ENCODE measurements at places on chromosomes 1 and 21. TPM values are rescaled to one million over a fixed set of nuclear protein-coding genes. Genes with fewer than 3 reads are reported as not detected.
A peak's percentile ranks its signal among the peaks of the same experiment; 100 is the strongest.

- H3K36me3 ChIP-seq: no peaks in the 10 kb centered on the region
- no peak for DNase-seq
- H3K4me1 ChIP-seq: no peaks in the 10 kb centered on the region
- no peak overlapping the region for H3K27ac ChIP-seq
- H3K4me3 ChIP-seq: no peak overlapping the region
Observed at GRCh38 chr1:31693231-31693630, 10.6 kb downstream of the COL16A1 start.

- H3K27me3 ChIP-seq: no peaks in the 10 kb centered on the region
- no peaks in the 10 kb centered on the region for H3K4me1 ChIP-seq
- DNase-seq: peak; percentile 27
- no peak overlapping the region for H3K27ac ChIP-seq
- no peak overlapping the region for H3K4me3 ChIP-seq
- H3K36me3 ChIP-seq: peaks cover 3% of the 10 kb centered on the region
Observed at GRCh38 chr1:119040906-119041305, 52.8 kb upstream of the TBX15 start.

- no peak overlapping the region for H3K4me3 ChIP-seq
- H3K27ac ChIP-seq: no peak overlapping the region
- no peak for DNase-seq
- no peaks in the 10 kb centered on the region for H3K4me1 ChIP-seq
Observed at GRCh38 chr1:240967070-240967724, 355.2 kb upstream of the GREM2 start.

DNA sequence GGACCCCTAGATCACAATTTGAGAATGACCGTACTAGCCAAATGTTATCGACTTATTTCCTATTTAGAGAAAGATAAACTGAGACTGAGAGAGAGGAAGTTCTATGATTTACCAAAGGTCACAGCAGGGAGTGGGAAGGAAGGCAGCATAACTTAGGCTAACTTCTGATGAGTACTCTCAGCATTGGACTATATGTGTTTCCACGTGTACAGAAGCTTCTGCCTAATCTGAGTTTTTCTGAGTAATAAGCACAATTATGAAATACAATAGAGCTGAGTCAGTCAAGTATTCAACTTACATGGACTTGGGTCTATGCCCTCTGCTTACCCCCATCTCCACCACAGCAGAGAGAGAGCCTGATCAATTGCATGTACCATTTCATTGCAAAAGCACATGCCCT, 88.1 kb upstream of the HIVEP3 start:
- H3K27ac ChIP-seq: no peak overlapping the region
- H3K27me3 ChIP-seq: no peaks in the 10 kb centered on the region
- H3K4me3 ChIP-seq: no peak overlapping the region
- DNase-seq: no peak
- H3K36me3 ChIP-seq: no peaks in the 10 kb centered on the region

DNA sequence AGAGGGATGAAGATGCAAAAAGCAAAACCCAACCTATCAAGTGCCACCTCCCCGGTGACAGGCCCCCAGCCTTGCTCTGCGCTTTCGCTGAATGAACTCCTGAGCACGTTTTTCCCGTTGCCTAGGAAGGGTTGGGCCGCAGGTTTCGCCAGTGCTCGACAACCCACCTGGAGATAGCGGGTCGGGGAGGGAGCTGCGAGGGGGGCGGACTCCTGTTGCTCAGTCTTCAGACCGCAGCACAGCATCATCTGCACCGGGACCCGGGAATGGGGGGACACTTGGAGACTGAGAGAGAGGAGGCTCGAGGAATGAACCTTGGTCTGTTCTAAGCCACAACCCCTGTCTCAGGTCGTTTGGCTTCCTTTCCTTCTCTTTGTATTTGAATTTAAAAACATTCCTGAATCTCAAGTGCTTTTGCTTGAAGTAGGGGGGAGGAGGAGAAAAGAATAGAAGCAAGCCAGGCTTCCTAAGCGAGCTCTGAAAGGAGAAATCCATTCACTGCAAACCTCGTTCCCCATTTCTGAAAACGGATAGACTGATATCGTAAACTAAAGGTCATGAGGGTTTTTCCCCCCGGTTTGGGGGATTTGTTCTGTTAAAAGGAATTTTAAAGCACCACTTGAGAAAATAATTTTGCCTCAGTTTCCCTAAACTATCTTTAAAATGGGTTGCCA, 1.2 kb downstream of the AK5 start:
- H3K4me1 ChIP-seq: peaks cover 10% of the 10 kb centered on the region
- peak overlapping the region; percentile 67 for H3K4me3 ChIP-seq
- no peak overlapping the region for H3K27ac ChIP-seq
- H3K36me3 ChIP-seq: no peaks in the 10 kb centered on the region

DNA sequence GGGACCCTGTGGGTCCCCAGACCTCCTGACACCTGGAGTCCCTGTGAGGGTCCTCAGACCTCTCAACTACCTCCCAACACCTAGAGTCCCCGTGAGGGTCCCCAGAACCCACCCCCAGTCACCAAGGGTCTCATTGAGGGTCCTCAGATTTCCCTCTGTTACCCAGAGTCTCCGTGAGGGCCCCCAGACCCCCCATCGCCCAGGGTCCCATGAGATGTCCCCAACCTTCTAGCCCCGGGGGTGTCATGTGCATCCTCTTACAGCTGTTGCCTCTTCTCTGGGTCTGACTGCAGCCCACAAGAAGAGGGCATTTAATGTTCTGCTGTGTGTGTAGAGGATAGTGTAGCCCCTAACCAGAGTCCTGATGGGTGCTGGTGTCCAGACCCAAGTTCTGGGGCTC, 2.0 kb upstream of the GJC2 start:
- no peaks in the 10 kb centered on the region for H3K27me3 ChIP-seq
- peaks cover 76% of the 10 kb centered on the region for H3K4me1 ChIP-seq
- peak overlapping the region; percentile 93 for H3K27ac ChIP-seq
- no peak for DNase-seq
- no peaks in the 10 kb centered on the region for H3K36me3 ChIP-seq
- no peak overlapping the region for H3K4me3 ChIP-seq

- H3K27ac ChIP-seq: no peak overlapping the region
Observed at GRCh38 chr1:47887060-47887459, 110.1 kb downstream of the TRABD2B start.

- no peaks in the 10 kb centered on the region for H3K27me3 ChIP-seq
- no peak overlapping the region for H3K4me3 ChIP-seq
- H3K27ac ChIP-seq: no peak overlapping the region
- DNase-seq: no peak
- H3K4me1 ChIP-seq: peaks cover 8% of the 10 kb centered on the region
- no peaks in the 10 kb centered on the region for H3K36me3 ChIP-seq
Observed at GRCh38 chr1:92833840-92834239, 2.0 kb downstream of the RPL5 start.

DNA sequence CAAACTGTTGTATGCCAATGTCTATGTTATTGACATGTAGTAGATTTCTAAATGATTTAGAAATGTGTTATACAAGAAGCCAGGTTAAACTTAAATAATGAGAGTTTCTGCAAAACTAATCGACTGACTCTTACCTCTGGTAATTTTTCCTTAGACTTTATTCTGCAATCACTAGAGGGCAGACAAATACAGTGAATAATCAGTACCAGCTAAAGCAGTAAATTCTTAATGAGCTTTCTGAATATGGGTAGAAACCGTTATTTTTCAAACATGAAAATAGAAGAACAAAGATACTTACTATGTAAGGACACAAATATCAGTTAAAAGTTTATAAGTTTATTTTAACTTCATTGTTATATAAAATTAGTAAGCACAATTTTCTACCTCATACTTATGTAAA, 97.9 kb upstream of the RGS1 start:
- no peak overlapping the region for H3K4me3 ChIP-seq
- no peaks in the 10 kb centered on the region for H3K27me3 ChIP-seq
- no peak overlapping the region for H3K27ac ChIP-seq

DNA sequence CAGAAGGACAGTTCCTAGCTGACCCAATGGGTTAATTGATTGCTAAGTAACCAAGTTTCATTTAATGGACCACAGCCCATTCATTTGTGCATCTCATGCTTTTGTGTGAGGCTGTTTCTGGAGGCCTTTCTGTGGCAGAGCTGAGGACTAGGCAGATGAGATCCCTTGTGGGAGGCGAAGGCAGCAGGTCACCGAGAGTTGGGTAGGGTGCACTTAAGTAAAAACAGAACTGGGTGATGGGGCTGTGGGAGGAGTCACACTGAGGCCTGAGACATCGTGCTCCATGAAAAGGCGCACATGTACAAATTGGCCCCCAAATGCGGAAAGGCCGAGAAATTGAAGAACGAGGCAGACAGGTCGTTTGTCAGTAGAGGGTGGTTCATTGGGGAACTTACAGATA, 60.9 kb downstream of the S100B start:
- no peaks in the 10 kb centered on the region for H3K27me3 ChIP-seq
- H3K36me3 ChIP-seq: no peaks in the 10 kb centered on the region
- H3K4me1 ChIP-seq: no peaks in the 10 kb centered on the region
- no peak for DNase-seq
- H3K27ac ChIP-seq: no peak overlapping the region

GRCh38 chr1:160095382-160096105, 2.9 kb downstream of the IGSF8 start:
- no peak for DNase-seq
- no peaks in the 10 kb centered on the region for H3K27me3 ChIP-seq
- H3K4me1 ChIP-seq: peaks cover 18% of the 10 kb centered on the region
- no peak overlapping the region for H3K27ac ChIP-seq
- H3K36me3 ChIP-seq: no peaks in the 10 kb centered on the region

- no peak overlapping the region for H3K27ac ChIP-seq
- DNase-seq: no peak
- H3K4me3 ChIP-seq: no peak overlapping the region
Observed at GRCh38 chr1:99645203-99645602, 710 bp upstream of the PALMD start.

DNA sequence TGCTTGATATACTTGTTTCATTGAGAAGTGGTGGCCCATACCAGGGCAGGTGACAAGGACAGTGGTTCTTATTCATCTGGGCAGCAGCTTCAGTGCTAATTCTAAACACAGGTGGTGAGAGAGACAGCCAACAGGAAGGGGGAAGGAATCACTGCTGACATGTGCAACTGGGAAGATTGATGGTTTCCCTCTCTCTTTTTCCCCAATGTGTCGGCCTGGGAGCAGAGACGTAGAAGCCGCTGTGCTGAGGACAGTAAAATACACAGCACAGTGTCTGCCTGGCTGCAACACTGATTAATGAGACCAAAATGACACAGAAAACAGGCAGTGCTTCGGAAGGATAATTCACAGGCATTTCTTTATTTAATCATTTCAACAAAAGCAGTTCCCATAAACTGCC, 48.8 kb downstream of the WARS2 start:
- no peaks in the 10 kb centered on the region for H3K4me1 ChIP-seq
- no peak overlapping the region for H3K4me3 ChIP-seq
- no peaks in the 10 kb centered on the region for H3K36me3 ChIP-seq
- no peak for DNase-seq
- no peak overlapping the region for H3K27ac ChIP-seq

- H3K27ac ChIP-seq: no peak overlapping the region
- H3K4me3 ChIP-seq: peak overlapping the region; percentile 3
- H3K27me3 ChIP-seq: peaks cover 3% of the 10 kb centered on the region
- DNase-seq: no peak
Observed at GRCh38 chr1:75135573-75136194, 1.5 kb downstream of the LHX8 start.

DNA sequence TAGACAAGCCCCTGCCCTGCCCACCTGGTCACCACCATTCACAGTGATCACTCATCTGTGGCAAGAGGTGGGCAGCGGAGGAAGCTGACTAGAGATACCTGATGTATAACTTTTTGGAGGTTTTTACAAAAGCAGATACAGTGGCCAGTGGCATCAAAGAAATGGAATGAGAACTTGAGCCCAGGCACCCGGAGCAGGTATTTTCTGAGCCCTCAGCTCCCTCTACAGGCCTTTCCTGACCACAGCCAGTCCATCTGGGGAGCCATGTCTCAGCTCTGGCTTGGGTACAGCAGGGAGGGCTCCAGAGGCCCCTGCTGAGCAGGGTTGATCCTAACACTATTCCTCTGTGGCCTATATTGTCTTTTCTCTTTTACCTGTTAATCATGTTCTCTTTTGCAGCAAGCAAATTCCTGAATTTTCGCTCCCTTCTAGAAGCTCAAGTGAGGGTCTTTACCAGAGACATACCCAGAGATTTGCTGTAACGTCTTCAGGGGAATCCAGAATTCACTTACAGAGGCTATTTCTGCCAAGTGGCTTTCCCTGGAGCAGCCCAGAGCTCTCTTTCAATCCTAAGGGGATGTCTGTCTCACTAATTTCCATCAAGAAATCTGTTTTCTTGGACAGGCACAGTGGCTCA, 27.3 kb downstream of the GPR157 start:
- H3K36me3 ChIP-seq: no peaks in the 10 kb centered on the region
- no peak overlapping the region for H3K4me3 ChIP-seq
- H3K27ac ChIP-seq: no peak overlapping the region
- DNase-seq: peak; percentile 77
- no peaks in the 10 kb centered on the region for H3K27me3 ChIP-seq

GRCh38 chr1:97379387-97380075, 541.3 kb downstream of the DPYD start:
- no peaks in the 10 kb centered on the region for H3K36me3 ChIP-seq
- no peaks in the 10 kb centered on the region for H3K27me3 ChIP-seq
- H3K4me1 ChIP-seq: no peaks in the 10 kb centered on the region
- H3K4me3 ChIP-seq: no peak overlapping the region

DNA sequence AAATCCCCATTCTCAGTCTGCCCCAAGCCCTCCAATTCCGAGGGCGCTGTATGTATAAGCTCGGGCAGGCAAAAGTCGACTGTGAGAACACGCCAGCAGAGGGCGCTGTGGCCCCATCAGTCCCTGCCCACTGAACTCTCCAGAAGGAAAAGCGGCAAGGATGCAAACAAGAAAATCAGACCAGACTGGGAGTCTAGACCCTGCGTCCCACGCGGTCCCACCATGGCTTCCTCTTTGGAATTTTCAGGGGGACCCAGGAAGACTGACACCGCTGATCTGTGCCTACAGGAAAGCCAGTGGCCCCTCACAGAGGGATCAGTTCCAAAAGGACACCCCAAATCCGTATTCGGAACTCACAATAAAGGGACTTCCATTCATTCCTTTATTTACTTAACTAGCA, 19.5 kb downstream of the TEX35 start:
- no peaks in the 10 kb centered on the region for H3K27me3 ChIP-seq
- peak overlapping the region; percentile 4 for H3K4me3 ChIP-seq
- H3K4me1 ChIP-seq: no peaks in the 10 kb centered on the region
- DNase-seq: peak; percentile 91
- H3K27ac ChIP-seq: no peak overlapping the region

The CFAP141 gene
- 8.4 TPM for total RNA-seq

The SIK1 gene
- 10.6 TPM for total RNA-seq

The GNAT2 gene
- 2.8 TPM for total RNA-seq
